ENCODE measurements at places on chromosomes 12 and 14.

DNA sequence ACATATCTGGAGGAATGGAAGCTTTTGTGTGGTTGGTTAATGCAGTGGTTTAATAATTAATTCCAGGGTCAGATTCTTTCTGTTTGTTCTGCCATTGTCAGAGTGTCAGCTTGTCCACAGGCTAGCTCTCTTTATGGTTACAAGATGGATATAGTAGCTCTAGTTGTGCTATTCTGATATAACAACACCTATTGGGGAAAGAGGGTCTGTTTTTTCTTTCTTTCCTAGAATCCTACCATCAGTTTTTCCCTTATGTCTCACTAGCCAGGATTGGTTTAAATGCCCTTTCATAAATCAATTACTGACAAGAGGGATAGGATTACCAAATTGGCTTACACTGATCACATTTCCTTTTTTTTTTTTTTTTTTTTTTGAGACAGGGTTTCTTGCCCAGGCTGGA, 27.8 kb downstream of the CNOT2 start:
- no peak for DNase-seq

GRCh38 chr12:117404203-117404853, 42.9 kb upstream of the NOS1 start:
- no peak for DNase-seq

DNA sequence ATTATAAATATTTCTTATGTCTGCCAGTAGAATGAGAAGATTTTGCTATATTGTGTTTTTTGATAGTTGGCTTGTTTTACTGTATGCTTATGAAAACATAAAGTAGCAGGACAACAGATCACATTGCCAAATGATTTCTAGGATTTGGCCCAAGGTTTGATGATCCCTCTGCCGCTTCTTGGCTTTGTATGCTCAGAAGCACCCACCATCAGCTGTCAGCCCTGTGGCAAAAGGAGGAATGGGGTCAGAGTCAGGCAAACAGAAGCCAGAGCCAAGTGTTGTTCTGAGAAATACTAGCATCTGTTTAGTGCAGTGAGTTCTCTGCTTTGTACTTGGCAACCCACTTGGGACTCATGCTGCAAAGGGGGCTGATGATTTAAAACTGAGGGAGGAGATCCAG, 152.2 kb downstream of the PDE3A start:
- DNase-seq, result no peak

DNA sequence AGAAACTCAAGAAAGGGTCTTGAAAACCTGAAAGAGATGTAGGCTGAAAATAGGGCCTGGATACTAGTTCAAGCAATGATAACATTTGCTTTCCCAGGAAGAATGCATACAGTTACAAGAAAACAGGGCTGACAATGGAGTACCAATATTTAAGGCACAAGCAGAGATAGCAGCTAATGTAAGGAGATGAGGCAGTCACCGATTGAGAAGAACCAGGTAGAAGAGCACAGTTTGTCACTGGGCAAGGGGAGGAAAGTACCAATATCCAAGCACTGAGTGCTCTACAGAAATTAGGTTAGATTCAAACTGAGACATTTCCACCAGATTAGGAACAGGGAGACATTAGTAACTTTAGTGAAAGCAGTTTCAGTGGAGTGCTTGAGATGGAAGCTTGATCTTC, 19.9 kb downstream of the RPS6KA5 start:
- no peak for DNase-seq

GRCh38 chr14:60169722-60170121, 4.5 kb upstream of the DHRS7 start:
- DNase-seq, result no peak

- DNase-seq, result no peak
These were observed 82.6 kb downstream of the VWF start for GRCh38 chr12:6041891-6042290.

DNA sequence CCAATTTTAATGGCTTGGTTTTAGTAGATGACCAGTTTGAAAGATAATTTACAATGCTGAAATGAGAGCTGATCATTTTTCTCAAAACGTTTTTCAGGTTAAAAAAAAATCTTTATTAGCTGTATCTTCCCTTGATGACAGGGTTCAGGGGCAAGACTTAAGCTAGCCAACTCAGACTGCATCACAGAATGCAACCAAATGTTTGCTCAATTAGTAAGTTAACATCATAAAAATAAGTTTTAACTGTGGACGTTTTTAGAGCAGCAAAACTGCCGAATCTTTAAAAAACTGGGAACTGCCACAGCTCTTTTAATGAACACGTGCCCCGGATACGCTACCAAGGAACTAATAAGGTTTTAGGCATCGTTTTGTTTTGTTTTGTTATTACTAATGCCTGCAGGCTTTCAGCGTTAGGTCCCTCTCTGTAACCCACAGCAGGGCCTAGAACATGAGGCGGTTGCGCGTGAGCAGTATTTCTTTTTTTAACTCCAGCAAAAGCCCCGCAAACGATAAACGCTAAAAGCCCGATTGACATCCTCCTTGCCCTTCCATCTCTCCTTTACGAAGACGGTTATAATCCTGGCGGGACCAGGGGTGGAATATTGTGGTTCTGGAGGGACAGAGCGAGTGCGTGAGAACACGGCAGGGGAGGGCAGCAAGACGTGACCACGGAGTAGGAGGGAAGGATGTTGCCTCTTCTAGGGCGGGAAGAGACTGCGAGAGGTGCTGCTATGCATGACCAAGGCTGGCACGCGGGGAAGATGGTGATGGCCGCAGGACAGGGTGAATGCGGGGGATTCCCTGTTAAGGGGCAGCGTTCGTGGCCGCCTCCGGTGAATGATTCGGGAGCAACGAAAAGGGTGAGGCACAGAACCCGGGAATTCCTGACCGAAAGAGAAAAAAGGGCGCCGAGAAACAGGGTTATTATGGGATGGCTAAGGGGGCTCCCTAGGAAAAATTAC, 652 bp downstream of the SUPT16H start:
- DNase-seq, result peak; percentile 52

DNA sequence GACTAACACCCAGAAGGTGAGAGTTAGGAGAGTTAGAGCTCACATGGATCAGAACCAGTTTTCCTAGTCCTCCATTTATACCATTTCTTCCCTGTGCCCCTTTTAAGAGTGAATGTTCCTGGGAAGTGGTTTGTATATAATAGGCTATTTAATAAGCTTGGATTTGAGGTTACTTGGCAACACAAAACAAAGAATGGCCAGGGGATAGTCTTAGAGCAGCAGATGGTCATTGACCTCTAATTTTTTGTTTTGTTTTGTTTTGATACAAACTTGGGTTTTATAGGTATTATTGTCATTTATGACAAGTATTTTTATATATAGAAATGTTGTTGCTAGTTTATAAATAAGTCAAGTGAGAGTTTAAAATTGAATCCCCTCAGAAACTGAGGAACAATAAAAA, 35.8 kb downstream of the VEZT start:
- no peak for DNase-seq

GRCh38 chr14:24418492-24418873, 11.0 kb downstream of the CBLN3 start:
- DNase-seq, result no peak

DNA sequence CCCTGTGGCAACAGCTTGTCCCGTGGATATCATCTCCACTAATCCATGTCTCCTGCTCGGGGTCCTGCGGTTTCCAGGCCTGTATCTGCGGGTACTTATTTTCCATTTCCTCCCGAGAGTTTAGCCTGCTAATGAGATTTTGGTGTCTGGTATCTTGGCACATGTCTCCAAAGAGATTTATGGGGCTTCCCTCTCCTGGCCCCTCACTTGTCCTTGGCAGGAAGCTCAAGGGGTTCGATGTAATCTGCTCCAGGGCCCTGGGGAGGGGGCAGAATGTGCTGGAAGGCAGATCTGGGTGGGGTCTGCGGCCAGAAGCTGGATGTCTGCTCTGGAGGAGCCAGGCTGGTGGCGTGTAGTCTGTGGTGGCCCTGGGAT, 85.7 kb downstream of the KIF26A start:
- no peak for DNase-seq

DNA sequence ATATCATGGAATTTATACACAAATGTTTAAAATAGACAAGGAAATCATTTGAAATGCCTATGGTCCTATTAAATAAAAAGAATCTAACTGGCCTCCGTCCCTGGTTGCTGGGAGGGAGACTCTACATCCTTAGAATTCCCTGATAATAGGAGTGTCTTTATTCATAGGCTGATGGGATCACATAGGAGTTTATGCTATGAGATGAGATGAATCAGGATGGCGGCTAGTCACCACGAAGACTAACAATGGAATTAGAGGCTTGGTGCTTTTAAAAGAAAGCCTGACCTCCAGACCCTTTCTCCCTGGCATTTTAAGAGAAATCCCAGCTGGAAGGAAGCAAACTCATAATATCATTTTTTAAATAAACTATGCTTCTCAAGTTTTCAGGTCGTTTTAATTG, 69.7 kb downstream of the SEC23A start:
- DNase-seq, result no peak

DNA sequence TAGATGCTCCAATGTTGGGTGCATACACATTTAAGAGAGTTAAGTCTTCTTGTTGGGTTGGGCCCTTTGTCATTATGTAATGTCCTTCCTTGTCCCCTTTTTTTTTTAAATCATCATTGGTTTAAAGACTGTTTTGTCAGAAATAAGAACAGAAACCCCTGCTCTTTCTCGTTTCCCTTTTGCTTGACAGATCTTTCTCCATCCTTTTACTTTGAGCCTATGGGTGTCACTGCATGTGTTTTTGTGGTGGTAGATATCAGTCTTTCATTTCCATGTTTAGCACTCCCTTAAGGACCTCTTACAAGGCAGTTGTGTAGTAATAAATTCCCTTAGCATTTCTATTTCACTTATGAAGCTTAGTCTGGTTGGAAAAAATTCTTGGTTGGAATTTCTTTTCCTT, 47.4 kb downstream of the RTN1 start:
- DNase-seq, result no peak

Data from RWPE1 (cell line).